ENCODE measurements at places on chromosomes 3 and 15.

DNA sequence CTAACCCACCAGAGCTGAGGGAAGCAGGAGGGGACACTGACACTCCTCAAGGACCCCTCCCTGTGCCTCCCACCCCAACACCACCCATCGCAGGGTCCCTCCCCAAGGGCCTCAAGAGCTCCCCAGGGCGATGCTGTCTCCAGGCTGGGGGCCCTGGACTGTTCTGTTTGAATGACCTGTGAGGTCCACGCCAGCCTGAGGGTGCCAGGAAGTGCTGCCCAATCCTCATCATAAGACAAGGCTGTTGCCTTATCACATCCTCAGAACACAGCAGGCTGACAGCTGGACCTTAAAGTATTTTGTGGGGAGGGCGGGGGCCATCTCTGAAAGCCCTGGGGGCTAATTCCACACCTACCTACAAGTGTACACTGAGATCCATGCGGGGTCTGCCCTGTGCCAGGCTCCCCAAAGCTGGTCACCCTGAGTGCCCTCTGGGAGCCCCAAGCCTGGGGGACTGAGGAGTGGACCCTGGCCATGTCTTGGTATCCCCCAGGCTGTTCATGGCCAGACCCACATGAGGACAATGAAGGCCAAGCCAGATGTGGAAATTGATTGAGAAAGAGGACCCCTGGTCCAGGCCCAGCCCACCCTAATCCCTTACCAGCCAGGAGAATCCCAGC, 23.8 kb upstream of the GOLGA6C start:
- DNase-seq: no peak

- DNase-seq: peak; percentile 66
Measured at GRCh38 chr15:63986751-63987341, 59.4 kb downstream of the DAPK2 start.

DNA sequence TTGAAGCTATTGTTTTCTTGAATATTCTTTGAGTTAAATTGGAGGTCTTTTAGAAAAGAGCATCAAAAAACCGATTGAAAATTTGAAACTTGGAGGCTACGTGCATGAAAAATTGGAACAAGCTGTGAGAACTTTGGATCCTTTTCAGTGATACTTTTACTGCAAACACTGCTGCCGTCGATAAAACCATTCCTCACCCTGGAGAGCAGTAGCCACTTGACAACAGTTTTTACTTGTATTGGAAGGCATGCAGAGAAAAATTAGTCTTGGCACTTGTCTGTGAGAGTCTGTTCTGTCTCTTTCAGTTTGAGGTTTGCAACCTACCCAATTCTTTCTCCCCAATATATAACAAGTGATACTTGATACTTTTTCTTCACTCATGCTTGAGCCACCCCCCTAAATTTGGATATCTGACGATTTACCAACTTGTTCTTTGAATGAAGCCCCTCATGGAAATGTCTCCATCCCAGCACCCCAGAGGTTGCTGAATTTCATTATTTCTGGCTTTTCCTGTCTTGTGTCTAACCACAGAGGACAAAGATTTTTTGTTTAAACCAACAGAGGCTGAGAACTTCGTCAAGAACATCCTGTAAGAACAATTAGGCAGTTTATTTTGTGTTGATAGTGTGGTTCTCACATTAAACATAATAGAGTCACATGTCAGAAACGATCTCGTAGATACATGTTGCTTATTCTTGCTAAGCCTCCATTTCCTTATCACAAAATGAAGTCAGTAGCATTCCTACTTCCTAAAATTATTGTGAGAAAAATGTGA, 307.3 kb upstream of the PLSCR5 start:
- DNase-seq: no peak

GRCh38 chr3:108603691-108604090, 14.2 kb downstream of the DZIP3 start:
- no peak for DNase-seq

GRCh38 chr3:134621854-134622253, 29.0 kb downstream of the KY start:
- no peak for DNase-seq

DNA sequence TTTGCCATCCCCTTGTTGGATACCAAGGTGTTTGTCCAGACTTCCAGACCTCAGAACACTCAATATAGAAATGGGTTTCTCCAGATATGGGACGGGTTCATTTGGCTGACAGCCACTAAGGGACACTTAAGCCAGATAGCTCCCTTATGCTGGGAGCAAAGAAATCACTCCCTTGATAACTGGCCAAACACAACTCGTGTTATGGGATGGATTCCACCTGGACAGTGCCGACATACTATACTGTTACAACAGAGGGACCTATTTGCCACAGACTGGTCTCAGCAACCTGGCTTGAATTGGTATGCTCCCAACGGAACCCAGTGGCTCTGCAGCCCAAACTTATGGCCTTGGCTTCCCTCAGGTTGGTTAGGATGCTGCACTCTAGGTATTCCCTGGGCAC, 114.0 kb upstream of the PLCL2 start:
- DNase-seq: no peak

Data from lower lobe of right lung (tissue), 2 donors.